Stimulated activated CD4-positive, alpha-beta T cell treated with anti-CD3 and anti-CD28 coated beads, Interleukin-4, amount 100 ng/mL, for 48 hours (primary cell): ENCODE measurements at places on chromosomes 7 and 10.

GRCh38 chr7:159104188-159104920, 40.3 kb downstream of the VIPR2 start:
- no peak for DNase-seq

DNA sequence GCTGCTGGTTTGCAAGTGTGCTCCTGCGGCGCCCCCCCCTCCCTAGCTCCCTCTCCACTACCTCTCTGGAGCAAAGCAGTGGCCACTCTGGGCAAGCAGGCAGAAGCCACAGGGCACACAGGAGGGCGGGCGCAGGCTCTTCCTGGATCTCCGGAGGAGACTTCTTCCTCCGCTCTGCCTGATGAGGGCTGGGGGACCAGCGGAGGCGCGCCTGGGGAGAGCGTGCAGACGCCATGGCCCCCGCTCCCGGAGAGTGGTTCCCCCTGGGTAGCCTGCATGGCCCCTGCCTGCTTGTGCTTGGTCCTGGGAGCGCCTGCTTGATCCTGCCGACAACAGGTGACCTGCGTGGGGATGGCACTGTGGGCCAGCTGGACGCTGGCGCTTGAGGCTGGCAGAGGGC, 29.0 kb downstream of the ANKMY2 start:
- DNase-seq, result no peak

- no peak for DNase-seq
These were observed 25.6 kb upstream of the GRID1 start for GRCh38 chr10:86391986-86392722.

GRCh38 chr10:71717551-71717951, 2.0 kb downstream of the C10orf105 start:
- DNase-seq, result no peak

DNA sequence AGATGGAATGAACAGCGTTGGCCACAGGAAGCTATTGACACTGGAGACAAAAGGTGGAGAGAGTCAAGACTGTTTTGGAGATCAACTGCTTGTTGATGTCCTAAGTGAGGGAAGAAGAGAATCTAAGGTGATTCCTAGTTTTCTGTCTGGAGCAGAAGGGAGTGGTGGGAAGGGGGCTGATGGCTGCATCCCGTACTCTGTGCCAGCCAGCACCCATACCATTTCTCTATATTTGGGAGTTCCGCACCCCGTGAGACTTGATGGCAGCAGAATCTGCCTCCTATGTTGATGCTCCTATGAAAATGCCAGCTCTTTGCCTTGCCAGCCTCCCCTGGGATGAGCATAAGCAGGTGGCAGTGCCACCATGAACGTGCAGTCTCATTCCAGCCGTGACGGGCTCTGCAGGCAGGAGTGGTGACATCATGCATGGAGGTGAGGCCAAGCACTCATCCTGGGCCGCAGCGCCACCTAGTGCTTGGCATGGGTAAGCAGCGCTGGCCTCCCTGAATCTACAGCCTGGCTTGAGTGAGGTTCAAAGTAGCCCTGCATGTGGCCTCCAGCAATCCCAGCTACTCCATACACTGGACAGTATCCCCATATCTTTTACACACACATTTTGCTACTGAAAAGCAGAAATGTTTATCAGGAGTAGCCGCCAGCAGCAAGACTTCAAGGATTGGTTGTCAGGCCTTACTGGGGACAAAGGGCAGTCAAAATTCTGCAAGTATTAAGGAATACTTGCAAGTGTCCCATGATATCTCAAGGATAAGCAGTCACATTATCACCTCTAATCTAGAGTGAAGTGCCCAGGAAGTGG, 43.0 kb downstream of the PODXL start:
- peak; percentile 75 for DNase-seq

- no peak for DNase-seq
These were observed at the start of gene DNAJC12 for GRCh38 chr10:67837541-67838314. Gene DNAJC12 (minus strand): TSS chr10:67838188. CDS start chr10:67838011, 177 bp downstream.

DNA sequence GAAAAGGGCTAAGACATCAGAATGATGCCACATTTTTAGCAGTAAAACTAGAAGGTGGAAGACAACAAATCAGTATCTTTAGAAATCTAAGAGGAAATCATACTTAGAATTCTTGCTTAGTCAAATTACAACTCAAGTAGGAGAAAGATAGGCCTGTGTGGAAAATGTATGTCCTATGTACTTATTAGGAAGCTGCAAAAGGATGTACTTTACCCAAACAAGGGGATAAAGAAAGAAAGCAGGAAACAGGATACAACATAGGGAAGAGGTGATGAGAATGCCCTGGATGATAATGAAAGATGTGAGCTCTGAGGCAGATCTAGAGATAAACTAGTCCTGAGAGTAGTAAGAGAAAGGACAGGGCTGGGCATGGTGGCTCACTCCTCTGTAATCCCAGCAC, 54.9 kb downstream of the RNLS start:
- DNase-seq, result no peak

GRCh38 chr7:138285129-138285528, 174.9 kb upstream of the TRIM24 start:
- no peak for DNase-seq

DNA sequence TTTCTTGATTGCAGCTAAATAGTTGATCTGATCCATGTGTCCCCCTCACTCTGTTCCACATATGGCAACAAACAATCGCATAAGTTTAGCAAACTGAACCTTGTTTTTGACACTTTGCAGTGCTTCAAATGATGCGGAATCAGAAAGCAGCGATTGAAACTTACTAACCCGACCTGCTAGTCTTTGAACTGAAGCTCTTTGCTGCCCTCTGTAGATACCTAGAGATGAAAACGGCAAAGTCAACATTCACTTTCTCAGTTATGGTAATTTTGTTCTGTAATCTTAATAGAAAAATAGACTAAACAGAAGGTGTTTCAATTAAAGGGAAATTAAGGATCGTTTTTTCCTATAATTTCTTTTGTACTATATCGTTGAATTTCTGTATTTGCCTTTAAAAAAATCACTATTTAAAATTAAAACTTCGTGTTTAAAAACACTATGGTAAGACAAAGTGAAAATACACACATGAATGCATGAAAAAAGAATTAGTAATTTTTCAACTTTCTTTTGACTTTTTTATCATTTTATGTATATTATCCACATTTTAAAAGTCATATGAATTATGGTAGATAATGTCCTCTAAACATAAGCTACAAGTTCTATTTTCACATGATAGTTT, 276.5 kb downstream of the MAGI2 start:
- no peak for DNase-seq

- DNase-seq, result no peak
These were observed 62.0 kb upstream of the SCIN start for GRCh38 chr7:12508554-12508953.

- DNase-seq, result no peak
These were observed 156.6 kb downstream of the ADRA2A start for GRCh38 chr10:111233439-111233838.

DNA sequence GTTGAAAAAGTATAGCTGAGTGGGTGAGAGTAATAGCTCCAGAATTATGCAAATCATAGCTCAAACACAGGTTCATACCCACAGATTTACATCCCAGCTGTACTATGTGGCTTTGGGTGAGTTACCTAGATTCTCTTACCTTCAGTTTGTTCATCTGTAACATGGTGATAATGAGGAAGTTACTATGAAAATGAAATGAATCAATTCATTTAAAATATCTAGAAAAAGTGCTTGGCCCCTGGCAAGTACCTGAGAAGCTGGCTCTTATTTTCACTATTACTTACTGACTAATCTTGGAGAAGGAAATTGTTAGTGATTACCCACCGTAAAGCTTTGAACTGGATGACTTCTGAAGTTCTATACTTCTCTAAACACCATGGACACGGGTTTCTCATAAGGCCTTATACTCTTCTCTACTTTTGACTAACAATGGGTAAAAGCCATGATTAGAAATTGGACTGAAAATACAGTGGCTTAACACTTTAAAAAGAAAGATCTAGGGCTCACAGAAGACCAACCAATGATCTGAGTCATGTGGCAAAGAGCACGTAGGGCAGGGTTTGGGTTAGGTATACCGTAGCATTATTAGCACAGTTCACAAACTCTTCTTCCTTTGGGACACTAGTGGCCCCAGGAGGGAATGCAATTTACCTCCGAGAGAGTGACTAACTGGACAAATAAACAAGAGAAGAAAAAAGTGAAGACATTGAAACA, 149.2 kb downstream of the PLPP4 start:
- no peak for DNase-seq

- DNase-seq, result no peak
These were observed 269.9 kb upstream of the IMMP2L start for GRCh38 chr7:111832174-111832573.

DNA sequence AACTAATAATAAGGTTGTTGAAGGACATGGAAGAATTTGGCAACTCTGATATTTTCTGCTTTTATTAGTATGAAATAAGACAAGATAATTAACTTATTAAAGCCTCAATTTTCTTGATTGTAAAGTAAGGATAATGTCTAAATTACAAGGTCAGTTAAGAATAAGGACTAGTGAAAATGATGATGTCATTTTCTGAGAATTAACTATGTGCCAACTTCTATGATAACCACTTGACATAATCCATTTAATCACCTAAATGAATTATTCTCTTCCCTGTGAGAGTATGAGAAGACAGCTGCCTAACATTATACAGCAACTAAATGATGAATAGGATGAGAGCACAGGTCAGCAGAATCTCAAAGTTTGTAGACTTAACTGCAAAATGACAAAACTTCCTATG, 1153.4 kb upstream of the POT1 start:
- no peak for DNase-seq

GRCh38 chr7:140656548-140657515, 15.9 kb upstream of the ADCK2 start:
- no peak for DNase-seq

DNA sequence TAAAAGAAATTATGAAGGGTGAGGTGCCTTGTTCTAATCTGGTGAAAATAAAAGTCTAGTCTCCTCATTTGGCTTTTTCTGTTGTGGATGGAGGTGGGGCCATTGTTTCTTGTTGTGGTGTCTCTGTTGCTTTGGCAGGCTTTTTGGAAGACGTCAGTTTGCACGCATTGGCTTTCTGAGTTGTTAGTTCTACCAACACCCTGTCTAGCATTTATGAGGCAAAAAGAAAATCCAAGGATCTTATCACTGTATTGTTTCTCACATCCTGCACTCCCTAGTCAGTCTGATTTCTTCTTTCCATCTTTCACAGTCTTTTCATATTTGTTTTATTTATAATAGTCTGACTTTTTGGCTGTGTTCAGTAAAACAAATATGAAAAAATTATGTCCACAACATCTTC, 898.3 kb downstream of the REEP3 start:
- DNase-seq, result no peak

- no peak for DNase-seq
These were observed 142.8 kb upstream of the SEMA3E start for GRCh38 chr7:83791737-83792136.

DNA sequence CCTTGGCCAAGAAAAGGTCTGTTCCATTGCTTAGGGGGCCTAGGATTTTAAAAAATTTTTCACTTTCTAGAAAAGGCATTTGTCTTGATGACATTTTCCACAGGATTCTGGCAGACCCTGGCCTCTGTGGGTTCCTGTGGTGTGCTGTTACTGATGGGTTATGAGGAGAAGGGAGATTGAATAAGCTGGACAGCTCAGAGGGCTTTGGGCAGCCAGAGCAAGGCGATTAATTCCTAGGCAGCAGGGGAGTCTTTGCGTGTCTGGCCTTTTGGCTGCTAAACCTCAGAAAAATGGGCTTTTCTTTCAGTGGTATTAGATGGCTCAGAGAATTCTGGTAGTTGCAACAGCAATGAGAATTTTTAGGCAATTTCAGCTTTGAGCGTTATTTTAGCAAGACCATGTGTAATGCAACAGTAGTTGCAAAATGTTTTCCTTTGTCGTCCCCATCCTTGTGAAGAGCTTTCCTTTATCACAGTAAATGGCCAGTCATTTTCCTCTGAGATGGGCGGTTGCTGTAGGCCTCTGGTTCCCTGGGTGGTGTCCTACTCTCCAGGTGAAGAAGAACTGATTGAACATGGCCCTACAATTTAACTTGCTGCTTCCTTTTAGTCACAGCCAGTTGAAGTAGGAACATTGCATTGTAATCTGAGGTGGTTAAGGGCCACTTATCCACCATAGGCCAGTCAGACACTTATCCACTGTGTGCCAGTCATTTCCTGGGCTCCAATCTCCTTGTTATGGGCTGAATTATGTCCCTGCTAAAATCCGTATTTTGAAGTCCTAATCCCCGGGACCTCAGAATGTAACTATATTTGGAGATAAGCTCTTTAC, 43.2 kb downstream of the SH2D4B start:
- no peak for DNase-seq

DNA sequence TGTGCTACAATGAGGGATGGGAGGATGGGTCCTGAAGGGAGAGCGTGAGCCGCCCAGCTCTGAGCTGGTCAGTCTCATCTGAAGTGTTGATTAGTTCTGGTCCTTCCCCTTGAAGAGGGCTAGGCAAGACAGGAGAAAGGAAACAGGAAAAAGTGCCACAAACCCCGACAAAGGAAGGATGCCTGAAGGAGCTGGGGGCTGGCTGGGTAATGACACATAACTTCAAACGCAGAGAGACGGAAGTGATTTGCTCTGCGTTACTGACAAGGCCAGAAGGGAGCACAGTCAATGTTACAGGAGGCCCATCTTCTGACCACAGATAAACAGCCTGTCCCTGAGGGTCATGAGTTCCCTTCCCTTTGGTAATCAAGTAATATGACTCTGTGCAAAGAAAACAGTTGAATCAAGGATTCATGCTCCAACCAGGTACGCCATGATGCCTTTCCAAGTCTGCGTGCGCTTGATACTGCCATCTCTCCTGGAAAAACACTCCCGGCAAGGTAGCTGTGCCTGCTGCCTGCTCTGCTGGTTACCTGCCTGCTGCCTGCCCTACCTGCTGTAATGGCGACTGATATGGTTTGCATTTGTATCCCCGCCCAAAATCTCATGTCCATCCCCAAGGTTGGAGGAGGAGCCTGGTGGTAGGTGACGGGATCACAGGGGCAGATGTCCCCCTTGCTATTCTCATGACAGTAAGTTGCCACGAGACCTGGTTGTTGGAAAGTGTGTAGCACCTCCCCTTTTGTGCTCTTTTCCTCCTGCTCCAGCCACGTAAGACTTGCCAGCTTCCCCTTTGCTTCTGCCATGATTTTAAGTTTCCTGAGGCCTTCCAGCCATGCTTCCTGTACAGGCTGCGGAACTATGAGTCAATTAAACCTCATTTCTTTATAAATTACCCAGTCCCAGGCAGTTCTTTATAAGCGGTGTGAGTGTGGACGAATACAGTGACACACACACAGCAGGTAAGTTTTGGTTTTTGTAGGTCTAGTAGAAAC, 57.9 kb downstream of the GRB10 start:
- no peak for DNase-seq

DNA sequence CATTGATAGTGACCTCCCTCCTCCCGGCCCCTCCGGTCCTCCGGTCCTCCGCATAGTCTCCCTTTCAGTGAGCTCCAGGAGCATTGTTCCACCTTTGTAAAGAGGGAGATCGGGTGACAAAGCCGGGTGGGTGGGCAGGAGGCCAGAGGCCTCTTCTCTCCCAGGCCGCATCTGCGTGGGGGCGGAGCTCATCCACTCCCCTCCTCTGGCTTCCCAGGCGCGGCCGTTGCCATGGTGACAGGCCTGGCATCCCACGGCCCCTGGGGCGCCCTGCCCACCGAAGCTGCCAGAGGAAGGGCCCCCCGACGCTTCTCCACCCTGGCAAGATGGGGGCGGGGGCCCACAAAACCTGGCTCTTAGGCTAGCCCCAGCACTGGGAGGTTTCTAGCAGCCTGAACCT, 4.4 kb upstream of the FZD9 start:
- no peak for DNase-seq

GRCh38 chr10:111452153-111452552, 375.3 kb downstream of the ADRA2A start:
- DNase-seq, result no peak
